ENCODE measurements at places on chromosomes 5 and 9. TPM values are rescaled to one million over a fixed set of nuclear protein-coding genes. Genes with fewer than 3 reads are reported as not detected.

PCDHB13 gene
- 8.3 TPM for total RNA-seq

EIF4E1B gene
- total RNA-seq, result not detected

TAF11L13 gene
- total RNA-seq, result not detected

BRD3 gene
- total RNA-seq, result 70.4 TPM

DNA sequence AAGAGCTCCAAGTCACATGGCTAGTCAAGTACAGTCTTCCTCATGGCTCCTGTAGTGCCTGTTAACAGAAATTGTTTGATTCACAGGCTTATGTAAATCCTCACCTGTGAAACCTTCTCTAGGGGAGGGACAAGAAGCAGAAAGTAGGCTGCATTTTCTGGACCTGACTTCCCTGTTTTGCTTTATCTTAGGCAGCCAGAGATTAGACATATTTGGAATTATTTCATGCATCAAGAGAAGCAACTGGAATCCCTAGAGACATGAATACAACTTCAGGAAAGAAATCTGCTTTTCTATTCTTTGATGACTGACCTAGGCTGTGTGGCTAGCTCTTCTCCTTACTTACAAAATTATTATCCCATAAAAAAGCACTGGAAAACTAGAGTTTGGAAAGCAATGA, 52.3 kb downstream of the CAST start:
- no peak for DNase-seq

GRCh38 chr5:115599502-115599901, 2.8 kb downstream of the TICAM2 start:
- DNase-seq, result no peak

DNA sequence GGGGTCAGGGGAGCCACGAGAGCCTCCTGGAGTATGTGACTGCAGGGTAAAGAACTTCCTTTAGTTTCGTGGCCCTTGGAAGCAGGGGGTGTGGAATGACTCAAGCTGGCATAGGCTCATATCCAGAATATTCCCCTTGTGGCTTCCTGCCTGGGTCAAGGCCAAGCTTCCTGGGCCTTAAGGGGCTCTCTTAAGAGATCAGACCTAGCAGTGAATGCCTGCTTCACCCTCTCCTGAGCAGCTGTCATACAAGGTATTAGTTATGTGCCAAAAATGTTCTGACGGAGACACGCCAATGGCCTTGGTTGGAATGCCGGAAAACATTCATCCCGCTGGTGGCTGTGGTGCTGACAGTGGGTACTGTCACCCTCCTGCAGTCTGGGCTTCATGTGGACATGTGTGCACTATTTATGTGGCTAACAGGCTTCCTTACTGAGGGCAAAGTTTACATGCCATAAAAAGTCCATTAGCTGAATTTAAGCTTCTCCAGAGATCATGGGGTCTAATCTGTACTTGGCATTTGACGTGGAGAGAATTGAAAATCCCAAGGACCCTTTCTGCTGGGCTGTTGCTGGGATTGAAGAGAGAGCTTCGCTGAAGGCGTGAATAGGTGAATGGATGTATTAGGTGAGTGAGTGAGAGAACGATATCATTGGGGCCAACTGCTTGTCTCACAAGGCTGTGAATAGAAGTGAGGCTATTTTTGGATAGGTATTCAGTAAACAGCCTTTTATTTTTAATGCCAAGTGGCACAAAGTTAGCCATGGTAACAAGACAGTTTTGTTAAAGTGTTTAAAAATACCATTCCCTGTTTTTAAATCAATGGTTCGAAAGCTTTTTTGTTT, 156.8 kb downstream of the MACROH2A1 start:
- no peak for DNase-seq

DNA sequence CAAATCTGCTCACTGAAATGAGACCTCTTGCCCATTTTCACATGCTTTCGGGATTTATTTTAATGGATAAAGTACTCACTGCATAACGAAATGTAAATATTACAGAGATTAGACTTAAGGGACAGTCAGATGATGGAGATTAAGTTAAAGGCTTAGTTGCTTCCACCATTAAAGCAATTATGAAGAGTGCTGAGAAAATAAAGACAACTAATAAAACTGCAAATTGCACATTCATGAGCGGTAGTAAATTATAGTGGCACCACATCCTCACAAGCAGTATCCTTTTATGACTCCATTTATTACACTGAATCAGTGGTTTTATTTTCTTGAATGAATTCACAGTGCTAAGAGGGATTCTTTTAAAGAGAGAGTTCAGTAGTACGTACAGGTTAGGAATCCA, 76.2 kb upstream of the TMED7 start:
- DNase-seq, result no peak

GRCh38 chr5:154478752-154479159, 729 bp upstream of the HAND1 start:
- DNase-seq, result no peak

DNA sequence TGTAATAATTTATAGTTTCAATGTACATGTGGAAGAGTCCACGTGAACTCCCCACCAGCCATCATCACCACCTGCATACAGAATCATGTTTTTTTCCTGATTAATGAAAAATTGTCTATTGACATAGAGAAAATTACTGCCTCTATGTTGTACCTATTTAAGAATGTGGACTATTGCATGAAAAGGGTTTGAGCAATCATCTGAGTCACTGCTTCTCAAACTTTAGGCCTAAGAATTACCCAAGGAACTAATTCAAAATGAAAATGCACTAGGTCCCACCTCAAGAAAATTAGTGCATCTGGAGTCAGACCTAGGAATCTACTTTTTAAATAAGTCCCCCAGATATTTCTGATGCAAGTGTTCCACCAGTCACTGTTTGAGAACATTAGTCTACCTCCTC, 709.3 kb downstream of the MAT2B start:
- no peak for DNase-seq

DNA sequence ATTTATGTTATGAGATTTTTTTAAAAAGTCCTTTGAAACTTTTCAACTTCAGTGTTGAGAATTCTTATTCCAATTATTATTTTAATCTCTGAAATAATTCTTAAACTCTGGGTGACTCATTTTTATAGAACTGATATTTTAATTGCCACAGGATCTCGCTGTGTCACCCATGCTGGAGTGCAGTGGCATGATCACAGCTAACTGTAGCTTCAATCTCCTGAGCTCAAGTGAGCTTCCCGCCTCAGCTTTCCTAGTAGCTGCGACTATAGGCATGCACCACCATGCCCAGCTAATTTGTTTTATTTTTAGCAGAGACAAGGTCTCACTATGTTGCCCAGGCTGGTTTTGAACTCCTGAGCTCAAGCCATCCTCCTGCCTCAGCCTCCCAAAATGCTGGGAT, 41.0 kb downstream of the DIMT1 start:
- DNase-seq, result no peak
